Endothelial cell of umbilical vein (primary cell): ENCODE measurements at places on chromosomes 5 and 9. TPM values are rescaled to one million over a fixed set of nuclear protein-coding genes. Genes with fewer than 3 reads are reported as not detected.

GRCh38 chr9:84900421-84900820, 230.9 kb downstream of the NTRK2 start:
- no peak for DNase-seq
- H3K36me3 ChIP-seq, result no peaks in the 10 kb centered on the region
- H3K27ac ChIP-seq, result no peak overlapping the region
- H3K27me3 ChIP-seq, result no peaks in the 10 kb centered on the region

DNA sequence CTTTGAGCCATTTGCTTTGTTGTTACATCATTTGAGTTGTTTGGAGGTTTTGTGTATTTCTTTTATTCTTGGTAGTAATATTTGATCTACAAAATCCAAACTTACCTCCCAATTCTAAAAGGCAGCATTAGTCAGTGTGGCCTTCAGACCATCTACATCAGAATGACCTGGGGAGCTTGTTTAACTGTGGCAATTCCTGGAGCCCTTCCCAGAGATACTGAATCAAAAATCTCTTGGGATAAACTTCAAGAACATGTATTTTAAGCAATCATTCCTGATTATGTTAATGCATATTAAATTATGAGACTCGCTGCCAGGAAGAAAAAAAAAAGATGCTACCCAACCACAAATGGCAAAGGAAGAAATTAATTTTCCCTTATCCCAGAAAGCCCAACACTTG, 268.9 kb upstream of the PDE4D start:
- H3K4me1 ChIP-seq, result no peaks in the 10 kb centered on the region
- H3K27ac ChIP-seq, result no peak overlapping the region
- no peak for DNase-seq
- H3K27me3 ChIP-seq, result peaks cover 11% of the 10 kb centered on the region
- no peak overlapping the region for H3K4me3 ChIP-seq

GRCh38 chr5:80798633-80799032, 143.8 kb upstream of the DHFR start:
- H3K27me3 ChIP-seq, result no peaks in the 10 kb centered on the region
- no peak overlapping the region for H3K27ac ChIP-seq
- DNase-seq, result no peak
- no peaks in the 10 kb centered on the region for H3K36me3 ChIP-seq
- H3K4me3 ChIP-seq, result no peak overlapping the region

- peaks cover 45% of the 10 kb centered on the region for H3K4me1 ChIP-seq
- DNase-seq, result no peak
- no peak overlapping the region for H3K27ac ChIP-seq
Measured at GRCh38 chr5:150489360-150490295, 18.3 kb upstream of the NDST1 start.

GRCh38 chr5:129943936-129944335, 39.7 kb downstream of the CHSY3 start:
- no peaks in the 10 kb centered on the region for H3K27me3 ChIP-seq
- H3K4me1 ChIP-seq, result no peaks in the 10 kb centered on the region
- H3K36me3 ChIP-seq, result no peaks in the 10 kb centered on the region
- no peak overlapping the region for H3K4me3 ChIP-seq

DNA sequence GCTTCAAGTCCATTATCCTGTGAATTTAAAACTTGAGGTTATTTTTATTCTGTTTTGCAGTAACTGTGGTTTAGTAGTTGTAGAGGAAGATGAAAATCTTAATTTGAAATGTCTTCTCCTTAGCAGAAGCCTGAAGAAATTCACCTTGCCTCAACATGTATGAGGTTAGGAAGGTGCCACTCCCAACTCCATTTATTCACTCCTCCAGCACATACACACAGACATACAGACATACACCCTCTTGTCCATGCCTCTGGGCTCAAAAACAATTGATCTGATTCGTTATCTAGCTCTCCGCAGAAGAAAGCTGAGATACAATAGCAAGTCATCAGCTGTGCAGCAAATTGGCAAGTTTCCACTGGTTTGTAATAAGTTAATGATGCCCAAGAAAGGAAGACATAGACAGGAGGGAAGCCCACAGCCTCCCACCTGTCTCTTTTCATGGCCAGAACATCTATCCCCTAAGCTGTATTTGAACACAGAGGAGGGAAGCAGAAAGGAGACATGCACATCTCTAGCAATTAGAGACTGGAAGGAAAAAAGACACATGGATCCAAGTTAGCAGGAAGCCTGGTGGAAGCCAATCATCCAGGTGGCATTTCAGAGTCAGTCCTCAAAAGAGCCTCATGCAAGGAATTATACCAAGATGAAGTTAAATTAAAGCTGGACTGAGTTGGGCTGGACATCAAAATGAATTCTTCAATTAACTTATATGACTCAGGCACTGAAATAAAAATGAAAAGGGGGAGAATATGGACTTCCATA, 257.9 kb downstream of the ASTN2 start:
- no peaks in the 10 kb centered on the region for H3K36me3 ChIP-seq
- H3K27ac ChIP-seq, result no peak overlapping the region
- H3K4me1 ChIP-seq, result no peaks in the 10 kb centered on the region
- H3K27me3 ChIP-seq, result no peaks in the 10 kb centered on the region
- DNase-seq, result no peak
- H3K4me3 ChIP-seq, result no peak overlapping the region

DNA sequence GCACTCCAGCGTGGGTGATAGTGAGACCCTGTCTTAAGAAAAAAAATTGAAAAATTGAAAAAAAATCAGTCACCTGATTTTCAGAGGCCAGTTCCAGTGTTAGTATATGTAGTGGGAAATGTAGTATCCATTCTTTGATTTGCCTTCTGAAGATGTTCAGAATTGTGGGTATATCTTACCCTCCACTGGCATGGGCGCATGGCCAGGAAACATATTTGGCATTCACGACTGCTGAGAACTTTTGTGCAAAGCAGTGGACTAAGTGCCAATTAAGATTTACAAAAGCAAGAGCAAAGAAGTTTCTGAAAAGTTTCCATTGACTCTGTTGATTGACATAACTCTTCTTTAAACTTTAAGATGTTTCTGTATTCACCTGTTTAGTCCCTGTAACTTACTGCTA, 2.4 kb downstream of the CAVIN4 start:
- H3K27me3 ChIP-seq, result no peaks in the 10 kb centered on the region
- peaks cover 4% of the 10 kb centered on the region for H3K4me1 ChIP-seq
- H3K36me3 ChIP-seq, result no peaks in the 10 kb centered on the region
- DNase-seq, result no peak
- H3K27ac ChIP-seq, result no peak overlapping the region

DNA sequence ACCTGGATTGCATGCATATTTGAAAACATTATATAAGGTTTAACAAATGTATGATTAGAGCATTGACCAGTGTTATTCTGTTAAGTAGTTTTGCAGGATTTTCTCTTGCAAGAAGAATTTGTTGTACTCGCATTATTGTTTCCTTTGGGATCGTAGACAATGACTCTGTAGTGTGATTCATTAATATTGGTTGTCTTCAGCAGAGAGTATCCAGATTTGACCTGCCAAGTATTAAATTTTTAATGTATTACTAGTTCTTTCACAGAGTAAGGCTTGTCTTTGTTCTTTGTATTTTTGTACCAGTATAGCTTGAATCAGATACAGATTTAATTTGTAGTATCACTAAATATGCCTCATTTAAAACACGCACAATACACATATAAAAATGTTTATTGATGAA, 155.0 kb downstream of the PBX3 start:
- no peaks in the 10 kb centered on the region for H3K36me3 ChIP-seq
- no peak overlapping the region for H3K4me3 ChIP-seq
- H3K27ac ChIP-seq, result no peak overlapping the region
- no peaks in the 10 kb centered on the region for H3K27me3 ChIP-seq

GRCh38 chr5:155728857-155729683, 597.9 kb upstream of the SGCD start:
- no peak for DNase-seq
- no peaks in the 10 kb centered on the region for H3K27me3 ChIP-seq
- H3K27ac ChIP-seq, result no peak overlapping the region
- H3K36me3 ChIP-seq, result no peaks in the 10 kb centered on the region
- H3K4me3 ChIP-seq, result no peak overlapping the region
- no peaks in the 10 kb centered on the region for H3K4me1 ChIP-seq

DNA sequence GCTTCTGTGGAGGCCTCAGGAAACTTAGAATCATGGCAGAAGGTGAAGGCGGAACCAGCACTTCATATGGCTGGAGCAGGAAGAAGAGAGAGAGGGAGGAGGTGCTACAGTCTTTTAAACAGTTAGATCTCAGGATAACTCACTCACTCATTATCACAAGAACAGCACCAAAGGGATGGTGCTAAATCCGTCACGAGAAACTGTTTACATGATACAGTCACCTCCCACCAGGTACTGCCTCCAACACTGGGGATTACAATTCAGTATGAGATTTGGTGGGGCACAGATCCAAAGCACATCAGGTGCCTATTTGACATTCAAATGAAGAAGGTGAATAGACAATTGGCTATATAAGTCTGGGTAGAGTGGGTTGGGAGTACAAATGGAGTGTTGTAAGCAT, 35.2 kb downstream of the FKTN start:
- H3K4me3 ChIP-seq, result no peak overlapping the region
- DNase-seq, result no peak
- H3K4me1 ChIP-seq, result no peaks in the 10 kb centered on the region
- no peaks in the 10 kb centered on the region for H3K36me3 ChIP-seq
- H3K27ac ChIP-seq, result no peak overlapping the region

- no peak for DNase-seq
- no peaks in the 10 kb centered on the region for H3K36me3 ChIP-seq
- H3K4me3 ChIP-seq, result no peak overlapping the region
Measured at GRCh38 chr9:138071292-138071691, 193.7 kb downstream of the CACNA1B start.

DNA sequence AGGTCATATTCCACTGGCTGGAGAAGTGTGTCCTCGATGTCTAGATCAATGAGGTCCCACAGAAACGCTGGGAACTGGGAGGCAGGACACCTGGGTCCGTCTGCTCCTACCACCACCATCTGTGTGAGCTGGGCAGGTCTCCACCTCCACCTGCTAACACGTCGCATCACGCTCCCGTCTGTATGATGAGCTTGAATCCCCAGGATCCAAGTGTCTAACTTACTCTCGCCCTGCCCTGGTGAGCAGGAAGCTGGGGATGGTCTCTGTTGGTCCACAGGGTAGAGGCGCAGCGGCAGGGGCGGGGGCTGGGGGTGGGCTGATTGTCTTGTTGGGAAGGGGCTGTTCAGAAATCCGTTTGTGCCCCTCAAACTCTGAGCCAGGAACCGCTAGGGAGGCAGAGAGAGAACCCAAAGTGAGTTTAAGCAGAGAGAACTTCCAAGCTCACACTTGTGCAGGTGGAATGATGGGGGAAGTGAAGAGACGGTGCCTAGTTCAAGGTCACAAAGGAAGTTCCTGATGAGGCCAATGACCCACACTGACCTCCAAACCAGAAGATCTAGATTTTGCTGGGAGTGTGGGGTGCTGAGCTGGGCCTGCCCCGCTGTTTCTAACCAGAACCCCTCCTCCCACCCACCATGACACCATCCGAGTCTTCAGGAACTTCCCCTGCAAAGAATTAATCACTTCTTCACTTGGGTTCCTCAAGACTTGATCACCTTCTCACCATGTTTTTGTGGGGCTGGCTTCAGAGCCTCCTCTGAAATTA, 21.1 kb downstream of the ORM2 start:
- no peaks in the 10 kb centered on the region for H3K27me3 ChIP-seq
- no peak for DNase-seq
- no peaks in the 10 kb centered on the region for H3K4me1 ChIP-seq
- peaks cover 33% of the 10 kb centered on the region for H3K36me3 ChIP-seq

DNA sequence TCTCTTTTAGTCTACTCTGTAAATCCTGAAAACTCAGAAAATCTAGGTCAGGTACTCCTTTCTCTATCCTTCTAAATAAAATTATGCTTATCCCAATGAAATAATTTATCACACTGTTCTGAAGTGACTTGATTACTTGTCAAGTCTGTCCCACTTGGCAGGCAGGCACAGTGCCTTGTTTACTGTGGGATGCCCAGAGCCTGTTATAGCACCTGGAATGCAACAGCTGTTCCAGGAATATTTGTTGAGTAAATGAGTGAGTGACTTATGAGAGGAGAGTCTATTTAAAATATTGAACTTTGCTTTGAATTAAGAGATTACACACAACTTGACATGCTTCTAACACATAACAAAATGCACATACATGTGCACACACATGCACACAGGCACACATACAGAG, 130.0 kb downstream of the MPDZ start:
- no peaks in the 10 kb centered on the region for H3K27me3 ChIP-seq
- no peak overlapping the region for H3K4me3 ChIP-seq
- no peak for DNase-seq
- peaks cover 5% of the 10 kb centered on the region for H3K36me3 ChIP-seq
- H3K27ac ChIP-seq, result no peak overlapping the region

DNA sequence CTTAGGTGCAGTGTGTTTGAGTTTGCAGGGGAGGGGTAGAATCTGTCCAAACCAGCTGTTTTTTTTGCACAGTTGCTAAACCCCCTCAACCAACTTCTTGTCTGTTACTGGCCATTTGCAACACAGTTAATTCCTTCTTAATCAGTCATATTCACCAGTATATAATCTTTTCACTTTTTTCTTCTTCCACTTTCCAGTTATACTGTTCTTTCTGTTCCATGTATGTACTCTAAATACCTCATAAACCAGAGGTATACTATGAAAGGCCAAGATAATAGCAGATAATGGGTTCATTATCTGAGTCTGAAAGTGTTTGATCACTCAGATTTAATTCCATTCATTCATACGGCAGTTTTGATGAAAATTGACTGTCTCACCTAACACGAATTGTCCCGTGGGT, 11.1 kb downstream of the SMAD5 start:
- H3K27ac ChIP-seq, result no peak overlapping the region
- H3K27me3 ChIP-seq, result no peaks in the 10 kb centered on the region
- H3K36me3 ChIP-seq, result no peaks in the 10 kb centered on the region
- H3K4me1 ChIP-seq, result no peaks in the 10 kb centered on the region

DNA sequence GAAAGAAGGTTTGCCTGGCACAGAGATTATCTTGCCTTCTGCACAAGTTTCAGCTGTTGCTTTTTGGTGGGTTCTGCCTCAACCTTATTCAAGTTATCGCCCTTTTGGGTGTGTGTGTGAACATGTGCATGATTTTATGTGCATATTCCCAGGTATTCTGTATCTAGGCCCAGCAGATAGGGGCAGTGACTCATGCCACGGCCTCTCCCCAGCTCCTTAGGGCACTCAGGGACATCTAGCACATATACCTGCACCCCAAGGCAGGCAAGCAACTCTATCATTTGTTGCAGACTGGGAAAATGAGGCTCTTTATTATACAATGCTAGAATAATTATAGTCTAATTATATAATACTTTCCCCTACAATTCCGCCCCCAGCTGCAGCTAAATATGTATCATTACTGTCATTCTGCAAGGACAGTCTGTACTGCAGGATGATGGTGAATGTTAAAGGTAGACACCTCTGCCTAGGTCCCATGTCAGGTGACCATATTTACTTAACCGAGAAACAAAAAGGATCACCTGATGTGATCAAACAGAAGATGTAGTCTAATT, 128.9 kb downstream of the PDE8B start:
- no peaks in the 10 kb centered on the region for H3K4me1 ChIP-seq
- no peaks in the 10 kb centered on the region for H3K27me3 ChIP-seq
- H3K27ac ChIP-seq, result no peak overlapping the region

The PCDHB13 gene
- total RNA-seq, result 0.65 and 0.77 TPM in 2 replicates

The ARID3C gene
- total RNA-seq, result not detected in 2 replicates

The OR4F3 gene
- not detected in 2 replicates for total RNA-seq

The C5orf58 gene
- not detected in 2 replicates for total RNA-seq

The SLC1A1 gene
- total RNA-seq, result 6.5 and 8.3 TPM in 2 replicates

The POC5 gene
- 7.8 and 8.3 TPM in 2 replicates for total RNA-seq

The BTNL8 gene
- total RNA-seq, result not detected in 2 replicates

The PCDH12 gene
- 18.5 and 20.4 TPM in 2 replicates for total RNA-seq

The SH3PXD2B gene
- 66.3 and 71.8 TPM in 2 replicates for total RNA-seq

The ARL14EPL gene
- 0.58 TPM in 1 of 2 replicates, not detected in the other for total RNA-seq

The SAPCD2 gene
- 24.3 and 27.8 TPM in 2 replicates for total RNA-seq
